ENCODE measurements at places on chromosomes 7 and 10.

- no peak for DNase-seq
Observed at GRCh38 chr7:2244404-2244995, 2.5 kb downstream of the NUDT1 start.

GRCh38 chr7:132575419-132575981, 770 bp downstream of the PLXNA4 start:
- DNase-seq = peak; percentile 15

DNA sequence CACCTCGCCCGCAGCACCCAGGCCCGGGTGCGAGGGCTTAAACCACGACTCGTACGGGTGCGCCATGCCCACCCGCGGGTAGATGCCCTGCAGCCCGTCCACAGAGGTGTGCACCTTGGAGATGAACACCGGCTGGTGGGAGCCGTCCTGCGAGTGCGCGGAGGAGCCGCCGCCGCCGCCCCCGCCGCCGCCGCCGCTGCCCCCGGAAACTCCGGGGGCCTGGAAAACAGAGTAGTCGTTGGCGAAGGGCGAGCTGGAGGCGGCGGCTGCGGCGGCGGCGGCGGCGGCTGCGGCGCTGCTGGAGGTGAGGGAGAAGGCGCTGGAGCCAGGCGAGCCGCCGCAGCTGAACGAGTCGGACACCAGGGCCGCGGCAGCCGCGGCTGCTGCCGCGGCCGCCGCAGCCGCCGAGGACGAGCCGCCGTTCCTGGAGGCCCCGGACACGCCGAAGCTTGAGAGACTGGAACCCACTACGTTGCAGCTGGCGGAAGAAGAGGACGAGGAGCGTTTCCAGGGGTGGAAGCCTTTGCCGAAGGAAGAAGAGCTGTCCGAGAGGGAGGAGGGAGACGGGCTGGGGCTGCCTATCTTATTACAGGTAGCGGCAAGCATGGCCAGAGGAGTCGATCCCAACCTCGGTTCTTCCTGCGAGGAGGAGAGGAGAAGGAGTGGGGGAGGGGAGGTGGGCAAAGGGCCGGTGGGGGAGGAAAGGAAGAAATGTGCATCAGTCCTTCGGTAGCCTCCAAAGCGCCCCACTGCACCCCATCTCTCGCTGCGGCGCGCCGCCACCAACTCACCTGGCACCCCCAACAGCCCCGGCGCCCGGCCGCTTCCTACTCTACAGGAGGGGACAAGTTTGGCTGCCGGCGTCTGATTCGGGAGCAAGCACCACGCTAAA, 1.3 kb downstream of the SP8 start:
- no peak for DNase-seq

- no peak for DNase-seq
Observed at GRCh38 chr7:12244129-12244528, 33.0 kb downstream of the TMEM106B start.

GRCh38 chr7:90025771-90026170, 128.5 kb upstream of the STEAP1 start:
- DNase-seq = no peak

GRCh38 chr7:155188357-155188756, 109.3 kb upstream of the INSIG1 start:
- no peak for DNase-seq

- no peak for DNase-seq
Observed at GRCh38 chr7:24912874-24913514, 67.0 kb downstream of the OSBPL3 start.

- DNase-seq = no peak
Observed at GRCh38 chr7:54788664-54789063, 29.7 kb upstream of the SEC61G start.

GRCh38 chr7:29386196-29386765, 177.4 kb upstream of the PRR15 start:
- no peak for DNase-seq

- no peak for DNase-seq
Observed at GRCh38 chr7:127745445-127745844, 93.5 kb downstream of the SND1 start.

DNA sequence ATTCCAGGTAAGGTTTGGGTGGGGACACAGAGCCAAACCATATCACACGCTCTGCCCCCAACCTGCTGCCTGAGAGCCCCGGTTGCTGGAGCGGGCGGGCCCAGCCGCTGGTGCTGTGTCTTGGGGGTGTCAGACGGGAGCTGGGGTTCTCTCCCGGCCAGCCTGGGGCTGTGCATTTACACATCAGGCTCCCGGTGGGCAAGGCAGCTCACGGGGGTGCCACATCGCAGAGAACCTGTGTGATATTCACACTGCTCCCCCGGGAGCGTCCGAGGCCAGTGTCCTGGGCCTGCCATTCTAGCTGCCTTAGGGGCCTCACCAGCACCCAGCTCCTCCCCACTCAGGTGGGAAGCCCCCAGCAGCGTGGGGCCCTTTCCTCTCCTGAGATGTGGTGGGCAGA, 35.6 kb upstream of the ADGRA1 start:
- no peak for DNase-seq

DNA sequence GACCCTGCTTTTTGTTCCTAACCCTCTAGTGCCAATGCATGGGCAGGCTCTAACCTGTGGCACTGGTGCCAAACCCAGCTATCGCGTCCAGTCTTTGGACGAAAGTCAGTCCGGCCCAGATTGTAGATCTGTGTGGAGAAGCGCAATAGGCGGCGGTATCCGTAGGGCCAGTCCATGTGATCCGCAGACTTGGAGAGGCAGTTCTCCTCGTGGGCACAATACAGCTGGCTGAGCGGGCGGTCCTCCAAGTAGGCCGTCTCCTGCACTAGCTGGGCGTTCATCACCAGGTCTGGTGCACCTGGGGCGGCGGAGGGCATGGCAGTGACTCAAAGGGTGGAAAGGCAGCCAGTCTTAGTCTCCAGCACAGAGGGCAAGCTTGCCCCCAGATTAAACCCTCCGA, 14.5 kb downstream of the LOXL4 start:
- DNase-seq = no peak

DNA sequence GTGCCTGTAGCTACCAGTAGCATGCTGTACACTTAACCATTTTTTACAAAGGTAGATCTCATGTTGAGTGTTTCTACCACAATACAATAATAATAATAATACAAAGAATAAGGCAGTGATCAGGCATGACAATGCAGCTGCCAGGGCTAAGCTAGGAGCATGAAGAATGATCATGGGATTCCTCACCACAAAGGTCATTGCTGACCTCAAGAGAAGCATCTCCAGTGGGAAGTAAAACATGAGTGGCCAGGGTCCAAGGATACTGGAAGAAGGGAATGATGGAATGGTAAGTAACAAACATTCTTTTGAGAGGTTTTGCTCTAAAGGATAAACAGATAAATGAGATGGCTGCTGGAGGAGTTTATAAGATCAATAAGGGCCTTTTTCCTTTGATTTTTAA, 591.1 kb downstream of the TNS3 start:
- DNase-seq = no peak

DNA sequence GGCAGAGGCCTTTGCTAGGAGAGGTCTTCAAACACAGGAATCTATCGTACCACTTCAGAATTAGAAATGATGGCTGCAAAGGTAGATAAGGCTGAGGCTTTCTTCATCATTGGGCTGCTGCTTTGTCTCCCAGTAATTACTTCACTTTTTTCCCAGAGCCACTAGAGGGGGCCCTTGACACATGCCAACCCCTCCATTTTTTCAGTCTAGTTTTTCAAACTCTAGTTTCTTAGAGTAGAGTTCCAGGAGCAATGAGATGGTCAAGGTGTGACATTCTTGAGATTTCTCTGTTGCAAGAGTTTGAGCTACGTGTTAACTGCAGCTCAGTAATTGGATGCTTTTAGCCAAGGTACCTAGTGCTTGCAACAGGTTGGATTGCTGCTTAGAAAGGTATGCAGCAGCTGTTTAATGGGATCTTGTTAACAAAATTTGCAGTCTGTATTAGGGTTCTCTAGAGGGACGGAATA, 33.8 kb upstream of the RBM20 start:
- peak; percentile 57 for DNase-seq

- DNase-seq = no peak
Observed at GRCh38 chr7:112052993-112053736, 153.0 kb downstream of the DOCK4 start.

DNA sequence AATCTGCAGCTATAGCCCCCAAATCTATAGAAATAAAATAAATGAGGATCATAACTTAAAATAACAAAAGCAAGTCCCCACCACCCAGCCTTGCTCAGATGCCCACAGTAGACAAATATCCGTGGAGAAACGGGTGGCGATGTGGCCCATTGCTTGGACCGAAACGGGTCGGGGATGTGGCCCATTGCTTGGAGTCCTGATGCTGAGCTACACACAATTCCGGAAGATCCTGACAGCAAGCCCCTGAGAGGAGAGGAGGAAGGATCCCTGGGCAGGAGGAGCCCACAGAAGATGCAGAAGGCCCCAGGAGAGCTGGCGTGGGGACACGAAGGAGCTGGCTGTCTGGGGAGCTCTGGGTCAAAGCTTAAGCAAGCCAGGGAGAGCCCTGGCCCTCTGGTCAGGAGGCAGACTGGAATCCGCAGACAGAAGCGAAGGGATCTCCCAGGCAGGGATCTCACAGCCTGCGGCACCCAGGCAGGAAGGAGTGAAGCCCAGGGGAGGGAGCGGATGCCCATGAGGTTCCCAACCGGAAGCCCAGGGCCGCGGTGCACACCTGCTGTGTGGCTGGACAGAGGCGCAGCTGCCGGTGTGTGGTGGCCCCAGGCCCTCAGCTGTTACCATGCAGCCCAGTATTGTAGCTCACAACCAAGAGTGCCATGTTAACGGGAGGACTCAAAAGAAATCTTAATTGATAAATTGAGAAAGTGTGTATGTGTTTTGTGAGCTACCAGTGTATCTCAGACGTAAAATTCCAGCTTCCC, 138.8 kb downstream of the ADARB2 start:
- no peak for DNase-seq

DNA sequence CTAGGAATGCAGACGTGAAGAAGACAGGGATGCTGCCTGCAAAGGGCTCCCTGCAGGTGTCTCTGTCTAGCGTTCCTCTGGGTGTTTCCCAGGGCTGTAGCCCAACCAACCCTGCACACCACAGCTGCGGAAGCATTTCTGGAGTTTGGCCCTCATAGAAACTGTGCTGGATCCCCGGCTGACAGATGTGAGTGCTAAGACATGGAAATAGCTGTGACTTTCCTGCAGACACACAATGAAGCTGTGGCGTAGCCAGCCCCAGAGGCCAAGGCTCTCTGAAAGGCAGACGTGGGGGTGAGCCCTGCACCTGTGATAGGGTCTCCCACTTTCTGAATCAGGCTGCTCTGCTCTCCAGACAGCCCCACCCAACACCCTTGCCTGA, 44.8 kb downstream of the ADCYAP1R1 start:
- no peak for DNase-seq

DNA sequence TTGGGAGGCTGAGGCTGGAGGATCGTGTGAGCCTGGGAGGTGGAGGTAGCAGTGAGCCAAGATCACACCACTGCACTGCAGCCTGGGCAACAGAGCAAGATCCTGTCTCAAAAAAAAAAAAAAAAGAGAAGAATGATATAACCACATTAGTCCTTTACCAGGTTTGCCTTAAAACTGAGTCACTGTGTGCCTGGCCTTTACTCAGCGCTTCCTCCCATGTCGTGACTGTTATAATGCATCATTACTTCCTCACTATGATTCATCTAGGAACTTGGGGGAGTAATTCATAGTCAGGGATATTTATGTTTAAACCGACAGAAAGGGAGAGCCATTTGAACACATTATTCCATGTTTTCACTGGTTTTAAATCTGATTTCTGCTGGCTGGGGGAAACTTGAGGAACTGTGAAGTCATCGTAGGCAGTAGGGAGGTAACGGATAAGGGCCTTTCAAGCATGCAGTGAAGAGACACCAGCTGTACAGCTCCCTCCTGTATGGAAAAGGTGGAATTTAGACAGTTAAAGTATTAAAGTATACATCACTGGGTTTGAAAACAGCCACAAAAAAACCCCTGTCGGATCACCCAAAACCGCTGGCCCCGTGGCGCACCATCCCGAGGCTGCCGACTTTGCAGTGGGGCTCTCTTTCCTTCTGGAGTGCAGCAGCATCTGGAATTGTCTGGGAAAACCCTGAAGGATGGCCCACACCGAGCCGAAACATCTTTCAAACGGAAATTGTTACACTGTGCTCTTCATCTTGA, 119.8 kb downstream of the NKX6-2 start:
- peak; percentile 18 for DNase-seq

Data from stimulated activated naive CD8-positive, alpha-beta T cell treated with anti-CD3 and anti-CD28 coated beads, Interleukin-15, Interleukin-2, amounts not matched to agents 100 U/mL and 50 U/mL, for 24 hours (primary cell).